Suppressor macrophage (primary cell): ENCODE measurements at places on chromosomes 1 and 21.

DNA sequence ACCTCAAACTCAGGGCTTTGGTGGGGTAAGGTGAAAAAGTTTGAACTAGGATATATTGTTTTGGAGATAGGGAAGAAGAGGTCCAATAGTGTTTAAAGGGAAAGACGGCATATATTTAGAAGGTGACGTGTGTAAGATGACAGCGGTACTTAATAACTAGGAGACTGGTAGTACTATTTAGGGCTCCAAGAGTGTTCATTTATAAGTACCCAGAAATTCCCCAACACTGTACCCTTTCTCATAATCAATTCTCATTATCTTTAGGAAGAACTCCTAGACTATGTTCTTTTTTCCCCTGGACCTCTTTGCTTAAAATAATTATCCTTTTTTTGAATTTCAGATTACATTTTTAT, 1.5 kb downstream of the LYPLAL1 start:
- DNase-seq: no peak

DNA sequence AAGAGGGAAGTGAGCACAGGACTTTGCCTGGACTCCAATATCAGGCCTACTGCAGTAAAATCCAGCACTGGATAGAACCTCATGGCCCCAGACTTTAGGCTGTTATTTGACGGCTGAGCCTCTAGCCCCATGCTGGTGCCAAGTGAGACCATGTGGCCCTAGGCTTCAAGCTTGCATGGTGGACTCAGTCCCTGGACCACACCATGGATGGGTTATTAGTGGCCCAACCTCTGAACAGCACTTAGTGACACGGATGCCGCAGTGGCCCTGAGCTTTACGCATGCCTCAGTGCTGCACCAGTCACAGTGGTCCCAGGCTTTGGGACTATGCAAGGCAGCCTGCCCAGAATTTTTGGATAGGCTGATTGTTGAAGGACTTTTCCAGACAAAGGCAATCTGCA, 13.0 kb downstream of the IFI44L start:
- no peak for DNase-seq

DNA sequence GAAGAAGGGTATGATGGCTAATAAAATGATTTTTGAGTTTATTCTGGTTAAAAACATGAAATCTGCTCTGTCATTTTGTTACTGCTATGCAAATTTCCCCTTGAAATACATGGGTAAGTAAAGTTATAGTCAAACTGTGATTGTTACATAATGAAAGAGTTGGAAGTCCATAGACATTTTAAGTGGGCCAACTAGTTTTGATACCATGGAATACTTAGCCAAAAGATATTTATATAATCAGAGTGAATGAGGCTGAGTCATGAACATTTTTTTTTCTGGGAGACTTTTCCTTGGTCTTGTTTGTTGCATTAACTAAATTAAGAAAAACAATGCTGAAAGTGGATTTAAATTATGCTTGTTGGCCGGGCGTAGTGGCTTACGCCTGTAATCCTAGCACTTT, 58.2 kb upstream of the MPC2 start:
- no peak for DNase-seq

- peak; percentile 30 for DNase-seq
Observed at GRCh38 chr1:58718435-58718834, 18.6 kb upstream of the MYSM1 start.

DNA sequence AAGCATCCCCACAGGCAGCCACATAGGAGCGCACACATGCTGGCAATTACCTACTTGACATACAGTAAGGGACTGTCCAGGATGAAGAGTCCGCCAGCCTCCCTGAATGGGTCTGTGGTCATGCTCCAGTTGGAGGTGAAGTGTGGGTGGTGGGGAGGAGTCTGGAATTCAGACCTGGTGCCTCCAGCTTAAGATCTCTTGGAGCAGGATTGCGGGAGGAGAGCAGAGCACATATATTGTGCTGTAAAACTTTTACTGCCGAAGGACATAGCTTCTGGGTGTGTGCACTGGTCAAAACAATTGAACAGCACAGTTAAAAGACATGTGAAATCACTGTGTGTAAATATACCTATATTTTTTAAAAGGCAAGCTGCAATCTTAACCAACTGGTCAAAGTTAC, 17.9 kb downstream of the STK40 start:
- no peak for DNase-seq

DNA sequence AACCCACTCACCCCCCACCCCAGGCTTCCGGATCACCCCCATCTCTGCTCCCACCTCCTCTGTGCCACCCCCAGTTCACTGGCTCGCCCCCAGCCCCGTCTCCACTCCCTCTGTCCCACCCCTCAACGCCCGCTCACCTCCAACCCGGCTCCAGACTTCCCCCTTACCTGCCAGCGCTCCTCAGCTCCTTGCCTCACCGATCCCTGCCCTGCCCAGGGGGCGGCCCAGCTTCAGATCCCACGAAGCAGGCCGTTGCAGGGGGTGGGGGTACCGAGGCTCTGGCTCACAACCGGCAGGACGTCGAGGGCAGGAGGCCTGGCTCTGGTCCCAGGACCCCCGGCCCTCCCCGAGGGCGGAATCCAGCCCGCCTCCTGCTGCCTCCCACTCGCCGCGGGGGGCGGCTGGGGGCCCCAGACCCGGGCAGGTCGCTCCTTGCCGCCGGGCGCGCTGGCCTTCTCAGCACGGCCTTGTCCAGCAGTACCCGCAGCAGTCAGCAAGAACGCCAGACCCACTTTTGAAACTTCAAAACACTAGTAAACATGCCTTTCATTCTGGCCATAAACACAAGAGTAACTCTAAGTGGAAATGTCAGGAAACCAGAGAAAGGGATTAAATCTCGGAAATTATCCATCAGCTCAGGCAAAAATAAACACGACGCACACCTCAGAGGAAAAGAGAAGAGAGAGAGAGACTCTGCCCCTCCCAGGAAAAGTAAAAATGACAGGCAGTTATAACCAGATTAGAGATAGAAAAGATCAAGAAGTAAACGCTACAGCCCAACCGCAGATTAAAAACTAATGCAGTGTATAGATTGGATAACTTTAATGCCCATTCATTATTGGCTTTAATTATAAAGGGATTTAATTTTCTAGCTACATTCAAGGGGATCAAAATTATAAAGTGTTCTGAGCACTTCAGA, 1.0 kb upstream of the FAM89A start:
- no peak for DNase-seq

DNA sequence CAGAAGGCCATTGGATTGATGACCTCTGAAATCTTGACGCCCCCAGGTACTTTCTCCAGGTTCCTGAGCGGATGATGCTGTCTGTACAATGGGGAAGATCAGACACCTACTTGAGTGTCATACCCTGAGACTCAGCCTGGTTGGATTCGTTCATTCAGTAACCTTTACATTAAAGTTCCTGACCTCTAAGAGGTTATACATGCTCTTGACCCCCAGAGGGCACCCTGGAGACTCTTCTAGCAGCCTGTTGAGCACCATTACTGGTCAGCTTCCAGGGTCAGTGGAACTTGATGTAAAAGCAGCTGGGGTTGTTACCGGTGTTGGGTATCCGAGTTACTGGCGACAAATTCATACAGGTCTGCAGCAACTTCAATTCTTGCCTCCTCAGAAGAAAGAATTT, 114.3 kb upstream of the ZNF678 start:
- DNase-seq: peak; percentile 71

DNA sequence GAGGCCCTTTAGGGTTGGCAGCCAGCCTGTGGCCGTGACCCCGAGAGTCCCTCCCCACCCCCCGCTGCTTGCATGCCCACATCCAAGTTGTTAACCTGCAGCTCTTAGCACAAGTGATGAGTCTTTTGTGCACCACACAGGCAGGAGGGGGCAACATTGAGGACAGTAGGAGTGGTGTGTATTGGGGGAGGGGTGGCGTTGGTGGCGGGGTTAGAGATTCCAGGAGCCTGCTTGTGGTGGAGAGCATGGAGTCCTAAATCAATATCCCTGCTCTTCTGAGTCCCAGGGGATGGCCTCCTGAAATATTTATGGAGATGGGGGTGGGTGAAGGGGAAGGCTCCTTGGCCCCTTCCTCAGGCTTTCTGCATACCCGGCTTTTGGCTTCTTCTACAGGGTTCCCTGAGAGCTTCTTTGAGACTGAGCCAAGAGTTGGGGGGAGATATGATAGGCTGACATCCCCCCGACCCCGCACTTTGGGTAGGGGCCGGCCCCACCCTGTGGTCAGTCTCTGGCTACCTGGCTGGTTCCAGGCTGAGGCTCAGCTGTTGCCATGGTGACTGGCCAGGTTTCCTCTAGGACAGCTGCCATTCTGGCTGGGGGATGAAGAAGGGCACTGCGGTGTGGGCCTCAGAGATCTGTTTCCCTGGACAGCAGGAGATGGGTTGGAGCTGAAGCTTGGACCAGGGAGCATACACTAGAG, 5.0 kb downstream of the CHRNB2 start:
- no peak for DNase-seq

DNA sequence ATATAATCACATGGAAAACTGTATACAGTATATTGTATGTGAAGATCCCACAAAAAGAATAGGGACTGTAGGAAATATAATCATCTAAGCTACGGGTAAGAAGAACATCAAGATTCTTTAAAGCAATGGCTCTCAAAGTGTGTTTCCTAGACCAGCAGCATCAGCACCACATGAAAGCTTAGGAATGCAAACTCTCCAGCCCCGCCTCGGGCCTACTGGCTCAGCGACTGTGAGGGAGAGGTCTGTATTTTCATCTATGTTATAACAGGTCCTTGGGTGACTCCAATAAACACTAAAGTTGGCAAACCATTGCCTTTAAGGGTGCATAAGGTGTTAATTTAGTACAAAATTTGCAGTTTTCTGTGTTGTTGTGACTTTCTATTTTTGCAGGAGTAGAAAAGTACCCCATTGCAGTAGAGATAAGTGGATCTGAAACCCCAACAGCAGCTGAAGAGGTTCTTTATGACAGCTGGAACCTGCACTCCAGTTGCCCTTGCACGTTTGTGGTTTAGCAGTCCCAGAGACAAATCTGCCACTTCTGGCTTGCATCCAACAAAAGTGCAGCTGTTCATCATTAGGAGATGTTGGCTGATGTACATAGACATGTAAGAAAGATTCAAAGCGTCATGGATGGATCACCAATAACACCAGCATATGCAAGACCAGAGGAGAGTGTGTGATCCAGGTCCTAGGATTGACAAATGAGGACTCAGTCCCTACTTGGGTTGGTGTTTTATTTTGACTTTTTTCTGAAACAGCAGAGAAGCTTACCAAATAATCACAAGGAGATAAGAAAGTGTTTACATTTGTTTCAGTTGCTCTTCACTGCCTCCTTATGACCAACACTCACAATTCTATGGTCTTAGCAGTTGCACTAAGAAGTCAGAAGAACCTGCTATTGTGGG, 15.9 kb upstream of the IFNAR1 start:
- no peak for DNase-seq

- DNase-seq: no peak
Observed at GRCh38 chr1:6942990-6943389, 157.7 kb downstream of the CAMTA1 start.

- no peak for DNase-seq
Observed at GRCh38 chr1:34060901-34061415, 104.1 kb downstream of the CSMD2 start.

GRCh38 chr1:208449951-208450350, 205.8 kb upstream of the PLXNA2 start:
- DNase-seq: no peak
